LoVo (cell line): ENCODE measurements at places on chromosomes 11 and 22.

- no peak for DNase-seq
These were observed 16.3 kb upstream of the GNAZ start for GRCh38 chr22:23053912-23054530.

GRCh38 chr11:110907629-110908028 lies 195.4 kb upstream of the ARHGAP20 start:
- peak; percentile 42 for DNase-seq

GRCh38 chr22:17748555-17749353 lies 25.5 kb downstream of the BID start:
- no peak for DNase-seq

DNA sequence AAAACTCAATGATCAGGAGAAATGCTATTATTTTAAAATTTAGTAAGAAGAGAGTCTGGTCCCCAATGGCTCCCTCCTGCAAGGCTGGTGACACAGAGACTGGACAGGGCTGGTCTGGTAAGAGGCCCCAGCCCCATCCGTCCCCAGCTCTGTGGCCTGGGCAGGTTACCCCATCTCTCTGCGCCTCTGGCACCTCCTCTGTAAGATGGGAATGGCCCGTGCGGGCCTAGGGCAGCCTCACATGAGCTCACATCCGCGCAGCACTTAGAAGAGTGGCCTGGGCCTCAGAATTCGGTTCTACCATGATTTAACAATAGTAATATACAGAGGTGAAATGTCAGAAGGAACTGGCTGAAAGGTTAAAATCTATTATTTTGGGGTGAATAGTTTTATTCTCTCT lies 1.2 kb downstream of the APOBEC3F start:
- no peak for DNase-seq

- DNase-seq: no peak
These were observed 31.7 kb upstream of the NAV2 start for GRCh38 chr11:19680829-19681368.

DNA sequence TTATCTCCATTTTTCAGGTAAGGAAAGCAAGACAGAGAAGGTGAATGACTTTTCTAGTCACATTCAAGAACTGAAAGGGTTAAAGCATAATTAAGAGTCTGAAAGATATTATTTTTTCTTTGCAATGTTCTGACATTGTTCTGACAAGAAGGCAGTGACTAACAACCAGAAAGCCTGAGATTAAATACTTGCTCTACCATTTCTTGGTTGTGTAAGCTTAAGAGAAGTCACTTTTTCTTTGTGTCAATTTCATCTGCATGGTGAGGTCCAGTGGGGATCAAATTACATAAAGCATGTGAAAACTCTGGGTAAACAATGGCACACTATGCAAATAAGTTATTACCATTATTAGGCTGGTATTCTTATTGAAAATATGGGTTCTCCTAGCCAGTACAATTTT lies 73.7 kb downstream of the PHF21A start:
- DNase-seq: no peak

- DNase-seq: peak; percentile 81
These were observed at the start of gene SERHL2 for GRCh38 chr22:42553475-42554361. Gene SERHL2, plus strand, starts transcription at chr22:42553956. Its CDS starts 65 bp downstream, at chr22:42554021.

GRCh38 chr11:59918987-59919589 lies 19.1 kb upstream of the OOSP1 start:
- DNase-seq: peak; percentile 51

- DNase-seq: no peak
These were observed 7.0 kb upstream of the ARHGAP42 start for GRCh38 chr11:100680070-100680469.

DNA sequence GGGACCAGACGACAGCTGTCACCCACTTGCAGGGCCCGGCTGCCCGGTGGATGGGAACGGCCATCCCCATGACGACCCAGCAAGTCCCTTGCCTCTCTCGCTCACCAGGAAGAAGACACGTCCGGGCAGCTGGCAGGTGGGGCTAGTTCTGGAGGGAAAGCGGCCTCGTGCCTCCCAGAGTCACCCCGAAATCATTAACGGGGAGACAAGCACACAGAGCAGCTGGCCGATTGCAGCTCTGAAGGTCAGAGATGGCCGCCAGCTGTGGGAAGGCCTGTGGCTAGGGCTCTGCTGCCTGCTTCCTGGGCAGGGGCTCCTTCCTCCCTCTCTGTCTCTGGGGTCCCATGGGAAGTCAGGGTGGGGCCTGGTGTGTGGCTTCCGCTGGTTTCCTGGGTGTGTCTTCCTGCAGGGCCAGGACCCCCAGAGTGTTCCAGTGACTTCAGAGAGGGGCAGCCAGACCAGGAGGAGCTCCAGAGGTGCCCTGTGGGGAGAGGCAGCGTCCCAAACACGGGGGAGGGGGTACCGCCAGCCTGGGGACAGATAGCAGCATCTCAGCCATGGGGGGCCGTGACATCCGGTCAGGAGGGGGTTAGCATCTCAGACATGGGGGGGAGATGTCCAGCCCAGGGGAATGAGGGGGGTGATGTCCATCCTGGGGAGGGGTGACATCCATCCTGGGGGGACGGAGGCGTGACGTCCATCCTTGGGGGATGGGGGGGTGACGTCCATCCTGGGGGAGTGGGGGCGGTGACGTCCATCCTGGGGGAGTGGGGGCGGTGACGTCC lies 114.9 kb downstream of the KCNQ1 start:
- DNase-seq: no peak

DNA sequence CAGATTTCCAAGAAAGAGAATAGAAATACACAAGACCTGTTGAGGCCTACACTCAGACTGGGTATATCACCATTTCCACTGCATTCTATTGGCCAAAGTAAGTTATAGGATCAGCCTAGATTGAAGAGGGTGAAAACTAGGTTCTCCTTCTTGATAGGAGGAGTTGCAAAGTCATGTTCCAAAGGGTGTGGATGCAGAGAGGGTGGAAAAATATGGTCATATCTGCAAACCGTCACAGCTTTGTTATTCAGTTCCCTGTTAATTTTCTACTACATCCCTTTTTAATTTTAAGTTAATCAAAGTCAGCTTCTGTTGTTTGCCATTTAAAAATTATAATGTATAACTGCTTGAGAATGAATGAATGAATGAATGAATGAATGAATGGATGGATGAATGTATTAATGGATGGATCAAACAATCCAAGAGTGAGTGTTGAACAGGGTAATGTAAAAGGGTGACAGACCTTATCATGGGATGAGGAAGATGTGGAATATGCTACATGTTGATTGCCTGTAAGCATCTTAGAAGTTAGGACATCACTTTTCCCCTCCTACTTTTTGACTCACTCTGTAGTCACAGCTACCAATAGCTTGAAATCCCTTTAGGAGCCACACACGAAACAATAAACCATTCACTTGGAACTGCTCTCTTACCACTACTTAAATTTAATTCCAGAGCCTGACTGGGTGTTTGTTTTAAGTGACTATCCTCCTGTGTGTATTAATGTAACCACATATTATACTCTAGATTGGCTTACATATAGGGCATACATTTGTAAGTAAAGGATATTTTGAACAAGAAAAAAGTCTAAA lies 121.5 kb downstream of the CCDC34 start:
- DNase-seq: no peak

GRCh38 chr11:105367129-105367528 lies 227.6 kb upstream of the CARD18 start:
- DNase-seq: no peak

- no peak for DNase-seq
These were observed 6.3 kb downstream of the CCDC34 start for GRCh38 chr11:27356624-27357222.

- DNase-seq: no peak
These were observed 99.8 kb downstream of the VPREB1 start for GRCh38 chr22:22344430-22344829.

- no peak for DNase-seq
These were observed 12.5 kb upstream of the TCF20 start for GRCh38 chr22:42282943-42283277.

- no peak for DNase-seq
These were observed 489.5 kb upstream of the B3GAT1 start for GRCh38 chr11:134901542-134901941.

GRCh38 chr22:44245438-44245837 lies 64.7 kb downstream of the PARVG start:
- DNase-seq: no peak

DNA sequence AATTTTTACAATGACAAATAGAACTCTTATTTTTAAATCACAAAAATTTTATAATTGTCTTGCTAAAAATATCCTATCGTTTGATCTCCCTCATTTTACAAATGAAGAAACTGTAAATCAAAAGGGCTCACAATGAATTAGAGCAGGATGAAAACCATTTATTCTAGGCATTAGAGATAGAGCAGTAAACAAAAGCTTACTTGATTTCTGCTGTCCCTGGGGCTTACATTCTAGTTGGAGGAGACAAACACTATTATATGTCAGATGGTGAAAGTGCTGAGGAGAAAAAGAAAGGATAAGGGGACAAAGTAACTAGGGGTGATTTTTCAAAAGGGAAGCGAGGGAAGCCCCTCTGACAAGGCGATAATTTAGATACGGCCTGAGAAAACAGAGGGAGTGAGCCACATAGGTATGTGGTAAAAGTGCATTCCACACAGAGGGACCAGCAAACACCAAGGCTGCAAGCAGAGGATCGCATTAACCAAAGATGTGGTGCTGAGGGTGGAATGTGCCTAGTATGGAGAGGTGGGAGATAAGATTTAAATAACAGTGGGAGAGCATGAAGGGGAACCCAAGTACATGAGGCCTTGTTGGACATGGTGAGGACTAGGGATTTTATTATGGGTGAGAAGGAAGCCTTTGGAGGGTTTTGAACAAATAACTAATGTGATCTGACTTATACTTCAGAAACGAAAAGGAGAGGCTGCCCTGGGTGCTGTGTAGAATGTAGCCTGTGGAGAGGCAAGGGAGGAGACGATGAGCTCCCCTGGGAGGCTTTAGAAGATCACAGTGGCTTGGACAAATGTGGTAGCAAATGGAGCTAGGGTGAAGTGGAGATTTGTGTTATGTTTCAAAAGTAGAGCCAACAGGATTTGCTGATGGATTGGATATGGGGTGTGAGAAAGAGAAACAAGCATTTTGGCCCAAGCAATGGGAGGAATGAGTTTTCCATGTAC lies 62.1 kb downstream of the PDHX start:
- no peak for DNase-seq

DNA sequence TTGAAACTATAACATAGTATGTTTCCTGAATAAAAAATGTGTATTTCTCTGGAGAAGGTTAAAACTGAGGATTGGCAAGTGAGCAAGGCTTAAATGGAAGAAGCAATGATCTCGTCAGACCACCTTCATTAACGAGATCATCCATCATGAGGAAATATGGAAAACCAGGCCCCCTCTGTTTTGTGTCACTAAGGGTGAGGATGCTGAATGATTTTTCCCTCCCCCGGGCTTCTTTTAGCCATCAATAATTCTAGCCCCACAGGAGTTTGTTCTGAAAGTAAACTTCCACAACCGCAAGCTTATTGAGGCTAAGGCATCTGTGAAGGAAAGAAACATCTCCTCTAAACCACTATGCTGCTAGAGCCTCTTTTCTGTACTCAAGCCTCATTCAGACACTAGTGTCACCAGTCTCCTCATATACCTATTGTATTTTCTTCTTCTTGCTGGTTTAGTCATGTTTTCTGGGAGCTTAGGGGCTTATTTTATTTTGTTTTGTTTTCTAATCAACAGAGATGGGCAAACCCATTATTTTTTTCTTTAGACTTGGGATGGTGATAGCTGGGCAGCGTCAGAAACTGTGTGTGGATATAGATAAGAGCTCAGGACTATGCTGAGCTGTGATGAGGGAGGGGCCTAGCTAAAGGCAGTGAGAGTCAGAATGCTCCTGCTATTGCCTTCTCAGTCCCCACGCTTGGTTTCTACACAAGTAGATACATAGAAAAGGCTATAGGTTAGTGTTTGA lies 5.8 kb upstream of the HBE1 start:
- no peak for DNase-seq

DNA sequence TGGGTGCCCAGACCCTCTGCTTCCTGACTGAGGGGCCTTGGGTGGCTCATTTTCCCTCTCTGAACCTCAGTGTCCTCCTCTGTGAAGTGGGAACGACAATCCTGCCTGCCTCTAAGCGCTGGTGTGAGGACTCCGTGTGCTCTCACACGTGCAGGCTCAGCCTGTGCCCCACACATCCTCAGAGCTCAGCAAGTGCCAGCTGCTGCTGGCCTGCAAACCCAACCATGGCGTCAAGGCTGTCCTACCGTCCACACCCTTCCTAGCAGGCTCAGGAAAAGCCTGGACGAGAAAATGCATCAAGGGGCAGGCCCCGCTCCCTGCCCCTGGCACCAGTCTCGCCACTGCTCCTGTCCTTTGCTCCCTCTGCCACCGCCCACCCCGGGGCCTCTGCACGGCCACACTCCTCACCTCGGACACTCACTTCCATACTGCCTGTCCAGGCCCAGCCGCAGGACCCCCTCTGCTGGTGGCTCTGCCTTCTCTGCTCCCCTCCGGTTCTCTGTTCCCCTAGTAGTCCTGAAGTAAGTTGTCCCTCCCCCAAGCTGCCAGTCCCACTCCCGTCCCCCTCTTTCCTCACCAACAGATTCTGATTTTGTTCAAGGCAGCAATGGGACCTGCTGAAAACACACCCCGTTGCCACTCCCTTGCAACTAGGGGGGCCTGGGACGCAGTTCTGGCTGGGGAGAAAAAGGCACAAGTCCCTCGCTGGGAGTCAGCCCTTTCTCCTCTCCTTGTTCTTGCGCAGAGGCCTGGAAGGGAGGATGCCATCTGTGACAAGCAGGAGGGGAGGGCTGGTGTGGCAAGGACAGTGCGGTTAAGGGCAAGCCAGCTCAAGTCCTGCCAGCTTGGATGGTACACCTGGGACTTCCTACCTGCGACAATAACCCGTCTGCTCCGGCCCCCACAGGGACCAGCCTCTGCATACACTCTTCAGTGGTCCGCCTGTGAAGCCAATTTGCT lies 62.2 kb downstream of the ARFGAP3 start:
- no peak for DNase-seq

DNA sequence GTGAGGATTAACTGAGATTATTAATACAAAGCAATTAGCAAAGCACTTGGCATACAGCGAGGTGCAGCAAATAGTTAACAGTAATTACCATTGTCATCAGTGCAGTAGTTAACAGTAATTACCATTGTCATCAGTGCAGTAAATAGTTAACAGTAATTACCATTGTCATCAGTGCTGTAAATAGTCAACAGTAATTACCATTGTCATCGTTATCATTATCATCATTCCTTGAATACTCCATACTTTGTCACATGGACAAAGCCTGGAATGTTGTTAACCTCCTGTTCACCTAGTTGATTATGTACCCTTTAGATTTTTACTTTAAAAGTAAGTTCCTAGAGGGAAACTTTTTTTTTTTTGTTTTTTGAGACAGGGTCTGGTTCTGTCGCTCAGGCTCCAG lies 19.5 kb upstream of the LYVE1 start:
- no peak for DNase-seq
